Fibroblast of lung (primary cell): ENCODE measurements at places on chromosomes 4 and X.

GRCh38 chr4:2303686-2304320, 41.9 kb upstream of the MXD4 start:
- no peak overlapping the region for H3K4me3 ChIP-seq
- H3K27me3 ChIP-seq, result no peaks in the 10 kb centered on the region
- H3K36me3 ChIP-seq, result no peaks in the 10 kb centered on the region
- no peaks in the 10 kb centered on the region for H3K4me1 ChIP-seq

DNA sequence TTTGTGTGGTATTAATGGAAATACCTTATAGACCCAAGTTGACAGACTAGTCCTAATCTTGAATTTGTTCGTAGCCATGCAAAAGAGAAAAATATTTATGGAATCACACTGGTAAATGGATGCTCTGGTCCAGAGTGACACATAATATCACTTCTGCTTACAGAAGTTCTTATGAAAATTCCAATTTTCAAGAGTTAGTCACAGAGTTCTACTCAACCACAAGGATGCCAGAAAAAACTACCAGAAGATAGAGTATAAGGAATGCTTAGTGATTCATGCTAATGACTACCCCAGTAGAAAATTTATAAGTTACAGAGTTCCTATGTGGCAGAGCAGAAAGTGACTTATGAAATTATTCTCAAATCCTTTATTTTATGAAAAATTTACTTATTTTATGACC, 1384.8 kb downstream of the FAM133A start:
- H3K36me3 ChIP-seq, result no peaks in the 10 kb centered on the region
- no peak overlapping the region for H3K4me3 ChIP-seq
- DNase-seq, result peak; percentile 89
- H3K27me3 ChIP-seq, result no peaks in the 10 kb centered on the region
- H3K27ac ChIP-seq, result peak overlapping the region; percentile 47

- no peak within 1 kb of the TSS for H3K27ac ChIP-seq
- H3K36me3 ChIP-seq, result no peaks in the 10 kb centered on the region
- no peak for DNase-seq
Observed at GRCh38 chrX:49264460-49264859, at the start of gene FOXP3. FOXP3 (minus strand) TSS chrX:49264710; CDS start chrX:49258505, 6,205 bp downstream.

DNA sequence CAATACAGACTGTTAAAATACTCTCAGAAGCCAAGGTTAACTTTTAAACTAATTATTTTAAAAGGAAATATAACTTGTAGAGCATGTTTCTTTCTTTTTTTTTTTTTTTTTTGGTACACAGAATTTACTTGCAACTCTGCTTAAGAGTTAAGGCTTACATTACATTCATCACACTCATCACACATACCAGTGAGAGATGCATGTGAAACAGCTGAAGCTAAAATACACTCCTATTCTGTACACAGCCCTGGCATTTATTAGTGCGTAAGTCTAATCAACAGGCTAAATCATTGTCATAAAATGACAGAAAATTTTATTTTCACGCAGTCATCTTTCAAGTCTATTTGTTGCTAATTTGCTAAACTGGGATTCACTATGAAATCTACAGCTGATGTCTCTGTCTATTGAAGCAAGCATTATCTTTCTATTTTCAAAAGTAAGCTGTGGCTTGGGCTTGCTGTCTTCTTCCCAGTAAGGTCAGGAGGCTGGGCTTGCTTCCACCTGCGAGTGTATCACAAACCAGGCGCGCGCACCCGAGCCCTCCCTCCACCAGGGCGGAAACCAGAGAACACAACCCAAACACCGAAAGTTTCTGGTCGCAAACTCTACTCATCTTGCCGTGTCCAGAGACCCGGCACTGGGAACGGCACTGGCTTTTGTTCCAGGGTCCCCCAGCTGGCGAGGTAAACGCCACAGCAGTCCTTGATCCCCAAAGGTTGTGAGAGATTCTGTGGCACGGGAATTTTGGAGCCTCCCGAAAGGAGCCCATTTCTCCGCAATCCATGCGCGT, 3.9 kb downstream of the MAML3 start:
- H3K27ac ChIP-seq, result peak overlapping the region; percentile 97
- no peaks in the 10 kb centered on the region for H3K4me1 ChIP-seq
- H3K27me3 ChIP-seq, result no peaks in the 10 kb centered on the region
- no peaks in the 10 kb centered on the region for H3K36me3 ChIP-seq

DNA sequence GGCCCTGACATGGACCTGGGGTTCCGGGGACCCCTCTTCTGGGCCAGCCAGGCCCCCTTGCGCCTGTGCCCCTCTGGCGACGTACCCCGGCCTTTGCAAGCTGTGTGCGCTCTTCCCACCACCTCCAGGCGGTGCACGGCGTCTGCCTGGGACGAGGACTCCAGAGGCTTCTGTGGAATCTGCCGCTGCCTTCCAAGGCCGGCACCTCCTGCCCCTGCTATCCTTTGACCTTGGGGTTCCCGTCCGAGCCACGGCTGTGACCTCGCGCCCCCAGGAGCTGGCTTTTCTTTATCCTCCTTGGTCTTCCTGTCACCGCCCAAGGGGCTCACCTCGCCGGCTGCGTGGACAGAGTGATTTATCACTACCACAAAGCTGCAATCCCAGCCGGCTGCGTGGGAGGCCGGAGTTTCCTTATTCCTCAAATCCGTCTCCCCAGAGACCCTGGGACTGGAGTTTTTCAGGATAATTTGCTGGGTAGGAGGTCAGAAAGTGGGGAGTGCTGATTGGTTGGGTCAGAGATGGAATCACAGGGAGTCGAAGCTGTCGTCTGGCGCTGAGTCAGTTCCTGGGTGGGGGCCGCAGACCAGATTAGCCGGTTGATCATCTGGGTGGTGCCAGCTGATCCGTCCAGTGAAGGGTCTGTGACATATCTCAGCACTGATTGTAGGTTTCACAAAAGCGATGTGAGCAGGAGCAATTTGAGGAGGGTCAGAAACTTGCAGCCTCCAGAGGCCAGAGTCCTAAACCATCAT, 19.8 kb upstream of the PLCXD1 start:
- no peak overlapping the region for H3K27ac ChIP-seq
- H3K27me3 ChIP-seq, result no peaks in the 10 kb centered on the region
- DNase-seq, result peak; percentile 46
- no peak overlapping the region for H3K4me3 ChIP-seq
- H3K4me1 ChIP-seq, result peaks cover 2% of the 10 kb centered on the region
- no peaks in the 10 kb centered on the region for H3K36me3 ChIP-seq

DNA sequence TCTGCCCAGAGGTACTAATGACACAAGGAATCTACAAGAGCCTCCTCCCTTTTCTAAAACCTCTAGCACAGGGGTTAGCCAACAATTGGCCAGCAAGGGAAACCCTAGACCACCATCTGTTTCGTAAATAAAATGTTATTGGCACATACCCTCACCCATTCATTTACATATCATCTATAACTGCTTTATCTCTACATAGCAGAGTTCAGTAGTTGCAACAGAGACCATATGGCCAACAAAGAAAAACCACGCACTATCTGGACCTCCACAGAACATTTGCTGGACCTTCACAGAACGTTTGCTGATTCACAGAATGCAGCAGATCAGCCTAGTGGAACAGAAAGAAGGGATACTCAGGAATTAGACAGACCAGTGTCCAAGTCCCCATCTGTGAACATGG, 9.4 kb downstream of the SLC2A9 start:
- no peaks in the 10 kb centered on the region for H3K36me3 ChIP-seq
- no peak overlapping the region for H3K4me3 ChIP-seq
- no peak for DNase-seq

- H3K27me3 ChIP-seq, result no peaks in the 10 kb centered on the region
- peak; percentile 84 for DNase-seq
- H3K27ac ChIP-seq, result peak overlapping the region; percentile 5
- H3K4me3 ChIP-seq, result no peak overlapping the region
Observed at GRCh38 chr4:37666625-37667071, 19.5 kb downstream of the RELL1 start.

DNA sequence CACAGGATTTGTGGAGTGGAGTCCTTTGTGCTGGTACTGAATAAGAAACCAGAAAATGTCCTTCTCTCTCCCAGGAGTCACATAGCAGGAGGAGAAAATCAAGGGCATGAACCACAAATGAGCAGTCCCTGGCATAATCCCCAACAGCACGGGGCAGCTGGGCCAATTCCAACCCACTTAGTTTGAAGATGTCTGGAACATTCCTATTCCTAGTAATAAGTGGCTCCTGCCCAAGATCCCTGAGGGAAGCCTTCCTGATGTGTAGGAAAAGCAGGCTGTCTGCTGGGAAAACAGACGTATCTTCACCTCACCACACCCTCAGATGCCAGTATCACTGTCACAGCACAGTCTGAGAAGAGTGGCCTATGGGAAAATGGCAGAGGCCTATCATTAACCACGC, 182.8 kb upstream of the MAP3K15 start:
- H3K27me3 ChIP-seq, result no peaks in the 10 kb centered on the region
- no peak overlapping the region for H3K4me3 ChIP-seq
- no peaks in the 10 kb centered on the region for H3K36me3 ChIP-seq
- peaks cover 2% of the 10 kb centered on the region for H3K4me1 ChIP-seq

GRCh38 chrX:110146521-110146920, 143.6 kb downstream of the TMEM164 start:
- H3K4me3 ChIP-seq, result no peak overlapping the region
- H3K4me1 ChIP-seq, result peaks cover 3% of the 10 kb centered on the region
- H3K27me3 ChIP-seq, result no peaks in the 10 kb centered on the region
- no peaks in the 10 kb centered on the region for H3K36me3 ChIP-seq
- DNase-seq, result peak; percentile 77

GRCh38 chr4:170088716-170089115, 1.0 kb downstream of the AADAT start:
- DNase-seq, result peak; percentile 0
- H3K27ac ChIP-seq, result no peak overlapping the region
